ENCODE measurements at places on chromosomes 3 and 15. TPM values are rescaled to one million over a fixed set of nuclear protein-coding genes. Genes with fewer than 3 reads are reported as not detected.

GRCh38 chr3:52432691-52433141, 12.2 kb downstream of the SEMA3G start:
- H3K4me3 ChIP-seq = no peak overlapping the region
- H3K36me3 ChIP-seq = no peaks in the 10 kb centered on the region
- no peaks in the 10 kb centered on the region for H3K27me3 ChIP-seq
- DNase-seq = no peak
- no peaks in the 10 kb centered on the region for H3K4me1 ChIP-seq

DNA sequence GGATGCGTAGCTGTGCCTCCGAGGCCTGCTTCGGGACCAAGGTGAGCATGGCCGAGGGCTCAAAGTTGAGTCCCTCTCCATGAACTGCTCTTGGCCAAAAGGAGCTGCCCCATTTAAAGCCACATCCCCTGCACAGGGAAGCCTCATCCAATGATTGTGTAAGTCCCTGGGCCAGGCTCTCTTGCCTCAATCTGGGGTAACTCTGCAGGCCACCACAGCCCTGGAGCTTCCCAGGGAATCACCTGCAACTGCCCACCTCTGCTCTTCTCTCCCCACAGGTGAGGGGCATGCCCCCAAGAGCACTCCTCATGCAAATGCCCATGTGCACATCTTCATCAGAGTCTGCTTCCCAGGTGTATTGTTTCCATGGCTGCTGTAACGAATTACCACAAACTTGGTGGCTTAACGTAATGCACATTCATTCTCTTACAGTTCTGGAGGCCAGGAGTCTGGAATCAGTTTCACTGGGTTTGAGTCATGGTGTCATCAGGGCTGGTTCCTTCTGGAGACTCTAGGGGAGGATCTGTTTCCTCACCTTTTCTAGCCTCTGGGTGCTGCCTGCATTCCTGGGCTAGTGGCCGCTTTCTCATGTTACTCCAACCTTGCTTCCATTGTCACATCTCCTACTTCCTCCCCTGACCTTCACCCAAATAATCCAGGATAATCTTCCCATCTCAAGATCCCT, 25.0 kb upstream of the LOXL1 start:
- H3K27ac ChIP-seq = no peak overlapping the region
- no peaks in the 10 kb centered on the region for H3K4me1 ChIP-seq
- no peaks in the 10 kb centered on the region for H3K36me3 ChIP-seq
- no peaks in the 10 kb centered on the region for H3K27me3 ChIP-seq

DNA sequence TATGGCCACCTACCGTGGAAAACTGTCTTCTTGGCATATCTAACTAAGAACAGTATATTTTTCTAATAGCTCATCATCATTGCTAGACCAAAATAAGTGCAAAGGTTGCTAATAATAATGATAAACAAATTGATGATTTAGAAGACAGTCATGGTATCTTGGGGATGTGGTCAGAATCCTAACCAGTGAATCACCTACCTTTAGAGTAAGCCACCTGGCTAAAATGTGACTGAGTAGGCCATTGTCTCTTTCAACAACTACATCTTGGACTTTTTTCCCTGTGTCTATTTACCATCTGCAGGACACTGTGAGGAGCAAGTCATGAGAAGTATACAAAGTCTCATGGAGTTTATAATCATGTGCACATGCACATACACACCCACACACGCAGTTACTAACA, 273.5 kb upstream of the SEMA6D start:
- H3K4me3 ChIP-seq = no peak overlapping the region
- H3K36me3 ChIP-seq = no peaks in the 10 kb centered on the region
- no peaks in the 10 kb centered on the region for H3K27me3 ChIP-seq
- H3K4me1 ChIP-seq = no peaks in the 10 kb centered on the region

Gene FHIT
- total RNA-seq = 10.3 TPM

Gene ALG3
- 44.9 TPM for total RNA-seq

Measured in GM12878 (cell line).